HuH-7.5 (cell line): ENCODE measurements at places on chromosomes 13 and 19.

GRCh38 chr19:10826846-10827245, 9.2 kb downstream of the TMED1 start:
- no peak for DNase-seq

DNA sequence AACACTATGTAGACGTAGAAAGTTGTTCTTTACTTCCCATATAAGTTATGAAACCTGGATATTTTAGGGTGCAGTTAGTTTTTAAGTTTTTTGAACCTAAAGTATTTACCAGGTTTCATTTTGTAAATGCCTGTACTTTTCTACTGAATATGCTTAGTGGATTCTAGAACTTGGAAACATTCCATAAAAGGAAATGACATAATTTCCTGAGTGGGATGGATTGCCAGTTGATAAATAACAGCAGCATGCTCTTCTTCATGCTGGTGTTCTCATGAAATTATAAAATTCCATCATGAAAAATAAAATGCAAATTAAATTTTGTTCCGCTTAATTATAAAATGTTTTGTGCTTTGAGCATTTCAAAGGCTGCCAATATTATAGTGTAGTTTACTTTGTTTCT, 362.2 kb upstream of the PCDH20 start:
- DNase-seq, result no peak

DNA sequence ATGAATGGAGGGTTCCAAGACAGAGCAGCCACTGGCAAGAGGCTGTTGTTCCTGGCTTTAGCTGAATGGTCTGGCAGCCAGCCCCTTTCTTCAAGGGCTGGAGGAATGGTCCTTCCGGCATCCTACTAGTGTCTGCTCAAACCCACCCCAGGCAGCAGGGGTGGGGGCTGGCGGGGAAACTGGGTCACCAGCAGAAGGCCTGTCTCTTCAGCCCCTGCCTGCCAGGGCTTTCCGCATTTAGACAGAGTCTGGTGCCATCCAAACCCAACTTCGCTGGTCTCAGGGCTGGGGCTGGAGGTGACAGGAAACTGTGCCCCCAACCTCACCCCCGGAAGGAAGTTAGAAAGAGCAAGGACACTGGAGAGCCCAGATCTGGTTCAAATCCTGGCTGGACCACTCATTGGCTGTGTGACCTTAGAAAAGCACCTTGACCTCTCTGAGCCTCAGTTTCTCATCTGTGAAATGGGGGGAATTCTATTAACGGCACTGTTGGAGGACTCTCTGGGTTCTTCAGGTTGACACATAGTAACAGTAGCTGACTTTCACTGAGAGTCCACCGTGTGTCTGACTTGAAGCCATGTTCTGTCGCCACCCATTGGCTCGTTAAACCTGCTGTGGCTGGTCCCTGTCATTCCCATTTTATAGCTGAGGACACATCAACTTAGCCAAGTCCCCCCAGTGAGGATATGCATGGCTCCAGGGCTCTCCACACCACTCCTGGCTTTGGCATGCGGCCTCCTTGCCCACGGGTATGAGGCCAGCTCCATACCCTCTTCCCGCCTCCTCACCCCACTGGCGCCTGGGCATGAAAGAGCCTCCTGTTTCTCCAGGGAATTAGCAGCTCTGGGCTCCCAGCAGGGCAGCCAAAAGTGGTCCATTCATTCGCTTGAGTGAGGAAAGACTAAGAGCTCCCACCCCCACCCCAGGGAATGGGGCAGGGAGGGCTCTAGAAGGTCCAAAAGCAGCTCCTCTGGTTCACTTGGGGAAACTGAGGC, 2.5 kb upstream of the NR2C2AP start:
- no peak for DNase-seq

- DNase-seq, result no peak
Measured at GRCh38 chr13:80400164-80400864, 59.4 kb upstream of the SPRY2 start.
